ENCODE measurements at places on chromosomes 4 and X. TPM values are rescaled to one million over a fixed set of nuclear protein-coding genes. Genes with fewer than 3 reads are reported as not detected.

CXCL11 gene
- total RNA-seq, result 0.40 TPM

NPNT gene
- total RNA-seq, result 8.6 TPM

LRCH2 gene
- 1.5 TPM for total RNA-seq

MAGEC2 gene
- total RNA-seq, result not detected

GTPBP6 gene
- total RNA-seq, result 53.8 TPM

ZNF711 gene
- 0.64 TPM for total RNA-seq

HTN3 gene
- not detected for total RNA-seq

CYTL1 gene
- total RNA-seq, result not detected

SULT1B1 gene
- total RNA-seq, result 0.45 TPM

GAGE12E gene
- not detected for total RNA-seq

RXFP1 gene
- not detected for total RNA-seq

BST1 gene
- 2.9 TPM for total RNA-seq

LRRC66 gene
- 0.31 TPM for total RNA-seq

PACRGL gene
- 10.6 TPM for total RNA-seq

TMEM271 gene
- not detected for total RNA-seq

INTS12 gene
- total RNA-seq, result 20.2 TPM

GC gene
- total RNA-seq, result 0.20 TPM

GDI1 gene
- 96.3 TPM for total RNA-seq

SLC38A5 gene
- total RNA-seq, result 5.3 TPM

PLRG1 gene
- total RNA-seq, result 39.1 TPM

MAGEA11 gene
- not detected for total RNA-seq

CFP gene
- 1.7 TPM for total RNA-seq
